ENCODE measurements at places on chromosomes 6 and 20.

- DNase-seq: no peak
Measured at GRCh38 chr6:154157082-154157481, 118.0 kb downstream of the OPRM1 start.

DNA sequence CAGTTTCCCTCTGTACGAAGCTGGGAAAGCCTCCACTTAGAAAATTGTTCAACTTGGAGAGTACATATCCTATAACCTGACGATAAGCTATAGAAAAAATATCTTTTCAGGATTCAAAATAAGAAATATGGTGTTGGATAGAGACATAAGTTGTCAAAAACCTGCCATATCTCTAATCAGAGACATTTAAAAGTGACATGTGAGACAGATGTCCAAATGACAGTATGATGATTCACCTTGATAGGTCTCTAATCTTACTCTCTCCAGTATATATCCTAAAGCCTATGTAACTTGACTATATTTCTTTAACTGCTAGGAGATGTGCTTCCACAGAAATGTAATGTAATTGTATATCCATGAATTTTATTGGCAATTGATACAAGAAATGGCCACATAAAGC is 932.4 kb upstream of the MAN1A1 start:
- no peak for DNase-seq

GRCh38 chr6:7328243-7328642 is 15.2 kb upstream of the SSR1 start:
- DNase-seq: peak; percentile 44

GRCh38 chr20:311609-312008 is 13.7 kb upstream of the SOX12 start:
- no peak for DNase-seq

DNA sequence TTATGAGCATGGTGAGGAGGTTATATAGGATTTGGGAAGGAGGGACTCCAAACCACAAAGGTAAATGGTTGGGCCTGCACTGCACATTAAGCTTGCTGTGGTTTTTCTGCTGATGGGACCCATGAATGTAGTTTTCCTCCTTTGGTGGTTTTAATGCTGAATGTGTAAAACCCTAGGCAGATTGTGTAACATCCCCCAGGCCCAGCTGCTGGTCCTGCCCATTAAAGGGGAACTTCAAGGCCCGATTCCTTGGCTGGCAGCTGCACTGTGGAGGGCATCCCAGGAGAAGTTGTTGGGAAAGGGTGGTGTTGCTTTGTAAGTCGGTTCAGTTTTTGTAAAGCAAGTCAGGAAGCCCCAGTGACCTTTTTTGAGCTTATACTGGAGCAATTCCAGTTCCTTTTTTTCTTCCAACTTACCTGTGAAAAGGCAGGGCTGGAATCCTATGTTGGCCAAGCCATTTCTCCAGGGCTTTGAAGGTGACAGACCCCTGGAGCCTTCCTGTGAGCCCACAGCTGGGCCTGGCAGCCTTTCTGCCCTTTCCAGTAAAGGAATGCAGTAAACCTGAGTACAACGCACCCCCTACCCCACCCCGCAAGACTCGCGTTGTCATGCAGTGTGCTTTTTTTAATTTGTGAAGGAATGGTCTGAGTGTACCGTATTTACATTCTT is 43.1 kb upstream of the NAA20 start:
- peak; percentile 66 for DNase-seq

DNA sequence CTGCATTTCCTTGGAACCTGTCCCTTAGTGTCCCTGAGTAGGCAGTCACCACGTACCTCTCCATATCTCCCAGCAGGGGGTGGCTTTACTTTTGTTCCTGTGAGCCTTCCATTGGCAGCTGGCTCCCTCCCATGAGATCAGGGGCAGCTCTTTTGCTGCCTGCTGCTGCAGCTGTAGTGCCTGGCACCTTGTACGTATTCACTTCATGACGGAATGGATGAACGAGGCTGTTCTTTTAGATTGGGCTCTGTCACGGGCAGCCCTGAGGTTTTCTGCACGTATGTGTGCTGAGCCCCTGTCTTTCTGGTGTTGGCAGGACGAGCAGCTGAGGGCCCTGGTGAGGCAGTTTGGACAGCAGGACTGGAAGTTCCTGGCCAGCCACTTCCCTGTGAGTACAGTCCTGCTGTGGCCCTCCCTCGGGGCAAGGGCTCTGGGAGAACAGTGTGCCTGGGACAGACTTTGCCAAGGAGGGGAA is 14.6 kb downstream of the MYBL2 start:
- DNase-seq: no peak

DNA sequence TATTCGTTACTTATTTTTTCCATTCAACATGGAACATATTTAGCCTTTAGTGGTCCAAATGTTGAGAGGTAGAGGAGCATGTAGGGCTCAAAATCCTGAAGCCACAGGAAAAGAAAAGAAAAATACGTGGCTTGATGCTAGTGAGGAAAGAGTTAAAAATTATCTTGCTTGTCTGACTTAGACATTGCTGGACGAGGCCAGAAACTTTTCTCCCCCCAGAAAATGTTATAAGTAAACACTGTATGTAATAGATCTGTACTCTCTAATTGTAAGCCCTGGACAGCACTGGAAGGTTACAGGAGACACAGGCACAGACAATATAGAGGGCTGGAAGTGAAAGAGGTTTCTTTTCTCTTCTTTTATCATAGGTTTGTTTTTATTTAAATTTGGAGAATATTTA is 165.6 kb downstream of the ZFP64 start:
- no peak for DNase-seq

DNA sequence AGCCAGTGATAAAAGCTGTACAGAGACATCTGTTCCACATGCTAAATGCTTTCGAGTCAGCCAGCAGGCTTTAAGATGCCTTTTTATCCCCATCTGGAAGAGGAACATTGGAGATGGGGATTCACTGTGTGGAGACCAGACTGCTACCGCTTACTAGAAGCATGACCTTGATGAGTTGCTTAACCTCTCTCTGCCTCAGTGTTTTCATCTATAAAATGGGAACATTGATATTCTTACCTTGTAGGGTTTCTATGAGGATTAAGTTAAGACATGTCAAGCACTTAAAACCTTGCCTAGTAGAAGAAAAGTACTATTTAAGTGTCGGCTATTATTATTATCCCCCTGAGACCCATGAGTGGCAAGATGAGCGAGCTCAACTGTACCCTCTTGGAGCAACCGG is 165.3 kb upstream of the SNX9 start:
- DNase-seq: no peak

DNA sequence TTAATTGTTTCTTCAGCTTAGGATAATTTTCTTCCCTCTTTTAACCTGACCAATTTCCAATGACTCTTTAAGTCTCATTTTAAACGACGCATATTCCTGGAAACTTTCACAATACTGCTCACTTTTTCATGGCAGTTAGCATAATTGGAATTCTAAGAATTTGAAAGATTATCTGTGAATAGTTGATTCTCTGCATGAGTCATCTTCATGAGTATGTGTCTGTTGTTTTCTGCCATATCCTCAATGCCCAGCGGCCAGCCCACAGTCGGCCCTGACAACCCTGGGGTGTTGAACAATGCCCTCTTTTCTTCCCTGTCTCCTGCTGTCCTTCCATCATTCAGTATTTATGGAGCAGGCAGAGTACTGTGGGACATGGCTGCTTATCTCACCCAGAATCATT is 554.2 kb downstream of the CDH26 start:
- DNase-seq: peak; percentile 7

DNA sequence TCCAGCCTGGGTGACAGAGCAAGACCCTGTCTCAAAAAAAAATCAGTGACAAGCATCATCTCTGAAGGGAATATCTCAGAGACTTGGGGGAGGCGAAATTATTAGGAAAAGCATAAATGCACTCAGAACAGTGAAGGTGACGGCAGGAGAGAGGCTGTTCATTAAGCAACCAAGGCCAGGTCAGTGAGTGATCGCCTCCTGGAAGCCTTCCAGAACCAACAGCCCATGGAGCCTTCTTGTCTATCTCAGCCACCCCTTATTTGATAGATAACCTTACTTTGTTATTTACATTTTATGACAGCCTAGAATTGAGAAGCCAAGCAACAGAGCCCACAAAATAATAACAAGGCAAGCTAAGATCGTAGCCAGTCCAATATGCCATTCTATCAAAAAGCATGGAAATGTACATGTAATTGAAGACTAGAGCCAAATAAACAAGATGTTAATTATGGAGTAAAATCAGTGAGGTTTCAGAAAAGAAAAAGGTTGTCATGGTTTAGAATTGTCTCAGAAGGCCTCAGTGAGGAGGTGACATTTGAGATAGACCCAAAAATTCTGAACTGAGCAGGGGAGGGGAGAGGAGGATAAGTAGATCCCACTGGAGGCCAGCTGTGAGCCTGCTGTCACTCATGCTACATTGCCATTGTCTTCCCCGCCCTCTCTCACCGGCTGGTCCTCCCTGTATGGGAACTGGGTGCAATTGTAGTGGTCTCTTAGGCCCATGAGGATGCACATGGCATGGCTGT is 17.8 kb downstream of the BNIP5 start:
- no peak for DNase-seq

DNA sequence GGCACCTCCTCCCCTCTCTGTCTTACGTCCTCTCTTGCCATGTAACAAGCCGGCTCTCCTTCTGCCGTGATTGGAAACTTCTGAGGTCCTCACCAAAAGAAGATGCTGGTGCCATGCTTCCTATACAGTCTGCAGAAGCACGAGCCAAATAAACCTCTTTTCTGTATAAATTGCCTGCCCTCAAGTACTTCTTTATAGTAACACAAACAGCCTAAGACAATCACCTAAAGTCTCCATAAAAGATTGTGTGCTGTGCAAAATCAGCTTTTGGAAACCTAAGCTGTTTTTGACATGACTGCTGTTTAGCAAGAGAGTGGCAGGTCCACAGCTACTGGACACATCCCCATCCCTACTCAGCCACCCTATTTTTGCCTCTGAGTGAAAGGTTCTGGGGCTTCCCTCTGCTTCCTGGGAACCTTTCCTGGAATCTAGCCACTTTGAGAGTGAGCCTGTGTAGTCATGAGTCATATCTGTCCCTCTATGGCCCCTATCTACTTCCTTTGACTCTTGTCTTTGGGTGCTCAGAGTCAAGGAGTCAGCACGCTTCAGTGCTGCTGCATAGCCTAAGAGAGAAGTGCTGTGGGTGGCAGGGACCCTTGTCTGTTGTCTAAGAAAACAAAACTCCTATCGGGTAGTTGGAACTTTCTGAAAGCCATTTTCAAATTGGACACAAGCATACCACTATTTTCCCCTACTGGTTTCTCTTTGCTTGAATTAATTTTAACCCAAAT is 110.0 kb downstream of the PPP1R14C start:
- DNase-seq: peak; percentile 91

GRCh38 chr6:845566-845965 is 152.6 kb upstream of the EXOC2 start:
- no peak for DNase-seq

DNA sequence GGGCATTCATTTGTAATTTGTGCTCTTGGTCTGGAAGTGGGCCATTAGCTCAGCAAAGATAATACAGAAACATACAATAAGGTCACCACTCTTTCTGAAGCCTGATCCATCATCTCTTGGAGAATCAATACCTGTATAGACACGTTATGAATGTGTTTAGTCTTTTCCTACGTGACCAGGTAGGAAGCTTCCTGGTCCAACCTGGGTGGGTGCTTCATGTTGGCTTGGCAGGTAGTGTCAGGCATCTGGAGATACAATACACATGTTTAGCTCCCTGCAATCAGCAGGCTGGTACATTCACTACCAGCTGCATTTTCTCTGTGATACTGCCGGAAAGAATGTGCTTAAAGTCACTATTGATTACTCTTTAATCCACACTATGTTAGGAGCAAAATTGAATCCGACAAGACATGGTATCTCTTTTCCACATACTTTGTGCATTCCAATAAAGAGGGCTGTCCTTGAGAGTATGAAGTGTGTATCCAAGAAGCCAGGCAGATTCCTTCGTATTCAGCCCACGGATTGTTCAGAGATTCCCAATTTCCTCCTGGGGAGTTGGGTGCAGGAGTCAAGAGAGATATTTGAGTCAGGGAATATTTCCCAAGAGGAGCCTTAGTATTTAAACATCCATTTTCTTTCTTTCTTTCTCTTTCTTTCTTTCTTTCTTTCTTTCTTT is 49.9 kb upstream of the RANBP9 start:
- peak; percentile 85 for DNase-seq

DNA sequence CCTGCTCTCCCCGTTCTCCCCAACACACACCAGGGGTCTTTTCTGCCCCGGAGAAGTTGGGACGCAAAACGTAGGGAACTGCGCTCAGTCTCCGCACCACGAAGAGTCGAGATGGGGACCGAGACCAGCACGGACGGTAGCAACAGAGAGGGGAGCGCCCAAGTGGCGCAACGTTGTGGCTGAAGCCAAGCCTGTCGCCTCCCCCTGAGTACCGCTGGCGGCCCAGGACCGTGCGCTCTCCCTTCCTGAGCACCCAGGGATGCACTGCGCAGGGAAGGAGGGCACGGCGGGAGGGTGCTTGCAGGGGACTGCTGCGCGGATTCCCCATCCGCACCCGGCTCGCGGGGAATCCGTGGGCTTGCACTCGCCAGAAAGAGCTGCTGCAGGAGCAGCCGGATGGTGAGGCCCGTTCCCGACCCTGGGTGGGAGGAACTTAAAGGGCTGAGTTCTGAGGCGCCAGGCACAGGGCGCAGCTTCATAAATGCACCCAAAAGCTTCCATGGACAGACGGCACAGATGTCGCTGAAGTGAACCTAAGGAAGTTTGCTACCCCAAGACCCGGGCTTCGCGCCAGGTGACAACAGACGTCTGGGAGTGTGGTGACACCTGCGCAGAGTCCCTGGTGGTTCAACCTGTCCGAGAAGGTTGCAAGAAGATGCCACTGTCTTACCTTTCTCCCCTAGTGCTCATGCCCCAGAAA is 178.7 kb downstream of the TBXT start:
- no peak for DNase-seq

GRCh38 chr6:19297880-19298279 is 539.3 kb upstream of the ID4 start:
- DNase-seq: peak; percentile 96

DNA sequence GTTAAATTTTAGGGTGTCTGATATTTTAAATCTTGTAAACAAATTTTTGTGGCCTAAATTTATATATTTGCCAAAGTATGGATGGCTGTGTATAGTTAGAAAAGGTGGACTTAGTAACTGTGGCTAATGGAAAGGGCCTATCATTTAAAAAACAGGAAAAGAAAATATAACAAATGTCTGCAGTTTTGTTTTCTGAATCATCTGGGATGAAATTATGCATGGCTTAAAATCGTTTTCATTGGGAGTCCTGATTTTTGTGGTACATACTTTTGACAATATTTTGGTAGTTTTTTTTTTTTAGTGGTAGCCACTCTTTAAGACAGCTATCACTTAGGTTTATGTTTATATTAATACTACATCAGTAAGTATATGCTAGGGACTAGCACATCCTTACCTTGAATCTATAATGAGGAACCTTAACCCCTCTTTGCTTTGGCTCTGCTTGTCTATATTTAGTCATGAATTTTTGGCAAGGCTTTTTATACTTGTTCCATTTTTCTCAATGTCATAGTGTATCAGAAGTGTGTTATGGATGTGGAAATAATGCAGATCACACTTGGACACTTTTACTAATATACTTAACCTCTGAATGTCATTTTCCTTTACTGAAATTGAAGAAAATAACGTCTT is 5.6 kb downstream of the ARID1B start:
- DNase-seq: peak; percentile 14

GRCh38 chr20:5221061-5221430 is 94.2 kb downstream of the CDS2 start:
- DNase-seq: no peak
